ENCODE measurements at places on chromosomes 7 and 10.

GRCh38 chr7:26709210-26709990 is 155.0 kb downstream of the SKAP2 start:
- DNase-seq = no peak

DNA sequence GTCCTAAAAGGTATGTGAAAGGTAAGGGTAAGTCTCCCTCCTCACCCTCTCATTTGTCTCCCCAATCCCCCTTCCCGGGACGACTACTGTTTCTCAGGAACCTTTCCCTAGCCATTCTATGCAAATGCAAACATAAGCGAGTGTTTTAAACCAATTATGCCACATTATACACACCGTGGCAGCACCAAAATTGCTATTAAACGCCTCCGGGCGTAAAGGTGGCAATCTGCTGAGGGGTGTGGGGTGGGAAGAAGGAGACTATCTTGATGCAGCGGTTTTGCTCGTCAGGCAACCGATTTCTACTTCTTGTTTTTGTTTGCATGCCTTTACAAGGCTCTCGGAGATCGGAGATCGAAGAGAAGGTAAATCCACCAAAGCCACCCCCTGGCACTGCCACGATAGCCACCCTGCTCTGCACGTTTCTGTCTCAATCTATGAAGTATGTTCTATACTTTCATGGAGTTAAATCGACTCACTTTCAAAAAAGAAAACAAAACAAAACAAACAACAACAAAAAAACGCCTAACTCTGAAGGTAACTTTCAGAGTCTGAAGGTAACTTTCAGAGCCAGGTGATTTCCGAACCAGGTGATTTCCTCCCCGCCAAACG is 46.0 kb upstream of the CDK1 start:
- no peak for DNase-seq

GRCh38 chr7:148492157-148492860 is 98.3 kb upstream of the C7orf33 start:
- DNase-seq = no peak

DNA sequence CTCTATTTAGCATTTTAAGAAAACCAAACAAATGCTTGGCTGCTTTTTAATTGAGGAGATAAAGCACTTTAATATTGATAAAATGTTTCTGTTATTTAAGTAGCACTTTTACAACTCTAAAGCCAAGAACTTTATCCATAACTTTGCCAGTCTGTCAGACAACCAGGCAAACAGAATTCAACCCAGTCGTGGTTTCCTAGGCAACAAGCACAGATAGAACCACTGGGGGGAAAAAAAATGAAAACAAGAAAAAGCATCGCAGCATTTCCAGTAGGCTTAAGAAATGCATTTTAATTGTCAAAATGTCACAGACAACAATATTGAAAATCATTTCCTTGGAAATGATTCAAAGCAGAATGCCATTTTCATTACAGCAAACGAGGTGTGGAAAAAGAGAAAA is 323.4 kb downstream of the PARD3 start:
- no peak for DNase-seq

DNA sequence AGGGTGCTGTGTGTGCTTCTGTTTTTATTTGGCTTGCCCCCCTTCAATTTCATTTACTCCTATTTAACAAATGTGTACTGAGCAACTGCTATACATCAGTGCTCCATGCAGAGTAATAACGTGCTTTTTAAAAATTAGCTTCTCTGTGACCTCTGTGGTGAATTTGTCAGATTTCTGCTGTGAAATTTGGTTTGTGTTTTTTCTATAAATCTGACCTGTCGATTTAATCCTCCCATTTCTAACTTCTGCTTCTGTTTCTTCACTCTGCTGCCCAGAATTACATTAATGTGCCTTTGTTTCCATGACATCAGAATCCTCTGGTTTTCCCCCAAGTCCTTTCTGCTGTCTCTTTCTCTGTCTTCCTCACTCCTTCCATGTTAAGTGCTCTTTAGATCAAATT is 123.8 kb upstream of the CACNA2D1 start:
- no peak for DNase-seq

GRCh38 chr7:2190531-2190930 is 42.2 kb downstream of the MAD1L1 start:
- no peak for DNase-seq

GRCh38 chr7:98877146-98877545 is 1.2 kb upstream of the TRRAP start:
- no peak for DNase-seq

DNA sequence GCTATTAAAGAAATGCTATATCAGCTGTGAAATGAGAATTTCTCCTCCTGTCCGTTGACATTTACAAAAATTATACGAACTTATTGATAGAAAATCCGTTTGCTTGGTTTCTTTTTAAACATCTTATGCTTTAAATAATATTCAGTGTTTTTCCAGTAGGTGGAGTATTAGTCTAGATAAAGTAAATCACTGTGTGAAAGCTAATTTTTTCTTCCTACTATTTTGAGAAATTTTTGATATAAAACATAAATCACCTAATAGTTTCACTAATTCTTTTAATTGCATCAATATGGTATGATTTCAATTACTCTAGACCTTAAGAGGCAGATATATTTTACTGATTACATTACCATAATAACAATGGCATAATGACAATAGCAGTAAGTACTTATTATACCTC is 335.2 kb upstream of the C7orf33 start:
- DNase-seq = no peak

DNA sequence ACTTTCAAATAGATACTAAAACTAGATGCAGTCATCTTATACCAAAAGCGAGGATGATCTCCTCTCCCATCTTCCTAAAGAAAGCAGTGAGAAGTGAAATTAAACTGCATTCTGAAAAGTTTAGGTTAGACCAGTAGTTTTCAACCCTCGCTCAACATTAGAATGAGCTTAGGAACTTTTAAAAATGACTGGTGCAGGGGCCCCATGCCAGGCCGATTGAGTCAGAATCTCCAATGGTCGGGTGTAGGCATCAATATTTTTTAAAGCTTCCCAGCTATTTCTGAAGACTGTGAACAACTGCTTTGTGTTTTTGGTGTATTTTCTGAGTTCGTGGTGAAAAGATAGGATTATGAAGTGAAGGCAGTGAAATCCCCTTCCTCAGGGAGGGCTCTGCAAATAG is 146.0 kb downstream of the VTI1A start:
- no peak for DNase-seq

DNA sequence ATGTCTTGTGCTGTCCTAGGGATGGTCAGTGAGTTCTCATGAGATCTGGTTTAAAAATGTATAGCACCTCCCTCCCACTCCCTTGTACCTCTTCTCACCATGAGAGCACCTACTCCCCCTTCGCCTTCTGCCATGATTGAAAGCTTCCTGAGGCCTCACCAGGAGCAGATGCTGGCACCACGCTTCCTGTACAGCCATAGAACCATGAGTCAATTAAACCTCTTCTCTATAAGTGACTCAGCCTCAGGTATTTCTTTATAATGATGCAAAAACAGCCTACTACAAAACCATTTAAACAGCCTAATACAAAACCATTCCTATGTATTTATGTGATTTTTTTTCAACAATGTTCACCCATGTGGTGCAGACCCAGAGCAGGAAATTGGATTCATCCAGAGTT is 32.0 kb downstream of the KDM7A start:
- DNase-seq = no peak

GRCh38 chr10:11037991-11038390 is 20.3 kb downstream of the CELF2 start:
- DNase-seq = no peak

- DNase-seq = peak; percentile 13
Observed at GRCh38 chr7:140656548-140657515, 15.9 kb upstream of the ADCK2 start.

DNA sequence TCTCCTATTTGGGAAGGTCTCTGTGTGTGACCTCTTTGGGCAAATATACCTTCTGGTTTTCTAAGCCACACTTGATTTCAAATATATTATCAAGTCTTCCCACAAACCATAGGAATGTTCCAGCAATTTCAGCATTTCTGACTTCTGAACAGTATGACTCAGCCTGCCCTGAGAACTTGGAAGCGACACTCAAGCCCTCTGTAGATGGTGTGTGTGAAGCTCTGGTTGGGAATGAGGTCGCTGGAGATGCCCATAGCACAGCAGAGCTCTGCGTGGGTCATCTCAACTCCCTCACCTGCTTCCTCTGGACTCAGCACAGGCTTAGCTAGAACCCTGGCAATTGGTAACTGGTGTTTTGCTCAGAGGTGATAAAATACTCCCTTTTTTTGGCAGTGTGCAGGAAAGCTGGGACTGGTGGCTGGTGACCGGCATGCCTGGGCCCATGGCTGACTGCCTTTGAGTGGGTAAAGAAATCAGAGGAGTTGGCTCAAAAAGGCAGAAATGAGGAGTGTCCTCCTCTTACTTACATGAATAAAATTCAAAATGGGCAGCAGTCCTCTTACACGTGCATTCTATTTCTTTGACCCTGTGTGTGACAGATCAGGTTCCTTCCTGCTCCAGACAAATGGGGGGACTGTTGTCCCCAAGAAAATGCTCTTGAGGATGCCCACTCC is 87.5 kb upstream of the NRP1 start:
- DNase-seq = no peak

GRCh38 chr10:97503406-97503805 is 4.7 kb downstream of the UBTD1 start:
- DNase-seq = no peak

- DNase-seq = peak; percentile 28
Observed at GRCh38 chr10:123614888-123615287, 51.3 kb upstream of the GPR26 start.

GRCh38 chr7:11956991-11957390 is 125.0 kb upstream of the THSD7A start:
- no peak for DNase-seq

DNA sequence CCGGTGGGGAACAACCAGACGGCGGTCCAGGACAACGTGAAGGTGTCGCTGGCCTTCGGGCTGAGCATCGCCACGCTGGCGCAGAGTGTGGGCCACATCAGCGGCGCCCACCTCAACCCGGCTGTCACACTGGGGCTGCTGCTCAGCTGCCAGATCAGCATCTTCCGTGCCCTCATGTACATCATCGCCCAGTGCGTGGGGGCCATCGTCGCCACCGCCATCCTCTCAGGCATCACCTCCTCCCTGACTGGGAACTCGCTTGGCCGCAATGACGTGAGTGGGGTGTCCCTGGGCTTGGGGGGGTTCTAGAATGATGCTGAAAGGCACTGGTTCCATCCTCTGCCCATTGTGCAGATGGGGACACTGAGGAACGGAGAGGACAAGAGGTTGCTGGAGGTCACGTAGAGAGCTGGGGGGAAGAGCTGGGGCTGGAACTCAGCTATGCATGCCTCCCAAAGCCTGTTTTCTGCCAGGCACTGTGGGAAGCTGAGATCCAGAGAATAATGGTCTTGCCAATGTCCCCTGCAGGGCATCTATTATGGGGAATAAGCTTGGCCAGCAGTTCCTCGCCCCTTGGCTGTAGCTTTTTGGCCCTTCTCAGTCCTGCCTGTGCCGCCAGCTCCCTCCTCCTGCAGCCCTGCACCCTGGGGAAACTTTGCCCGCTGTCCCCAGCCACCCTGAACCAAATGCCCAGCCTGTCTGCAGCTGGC is 523 bp downstream of the AQP1 start:
- DNase-seq = no peak

DNA sequence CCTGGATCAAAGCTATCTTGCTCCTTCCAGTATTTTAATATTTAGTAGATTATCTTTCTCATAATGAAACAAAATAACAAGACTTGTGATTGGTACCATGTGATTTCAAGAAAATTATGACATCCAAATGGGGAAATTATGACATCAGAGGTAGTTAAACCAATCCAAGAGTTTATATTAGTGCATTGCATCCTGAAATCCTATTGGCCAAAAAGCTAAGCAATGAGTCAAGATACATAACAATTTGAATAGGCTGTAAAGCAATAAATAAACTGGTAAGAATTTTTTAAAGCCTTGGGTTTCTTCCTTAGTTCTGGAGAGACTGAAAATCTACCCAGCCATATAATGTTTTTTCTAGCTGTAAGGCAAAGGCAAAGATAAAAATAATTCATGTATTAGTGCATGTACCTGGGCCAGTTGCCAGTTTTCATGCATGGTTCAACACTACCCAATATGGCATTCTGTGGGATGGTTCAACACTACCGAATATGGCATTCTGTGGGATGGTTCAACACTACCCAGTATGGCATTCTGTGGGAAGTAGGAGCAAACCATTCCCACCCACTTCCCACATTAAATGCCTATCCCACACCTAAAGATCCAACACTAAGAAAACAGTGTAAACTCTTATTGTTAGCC is at the start of gene RNF148:
RNF148 (minus strand) TSS at position 51 of the 639 bp plus-strand sequence. CDS start 172 bp downstream, outside the sequence.
- no peak for DNase-seq

GRCh38 chr7:16599860-16600259 is 45.7 kb downstream of the ANKMY2 start:
- no peak for DNase-seq
